ENCODE measurements at places on chromosomes 1 and 21.

DNA sequence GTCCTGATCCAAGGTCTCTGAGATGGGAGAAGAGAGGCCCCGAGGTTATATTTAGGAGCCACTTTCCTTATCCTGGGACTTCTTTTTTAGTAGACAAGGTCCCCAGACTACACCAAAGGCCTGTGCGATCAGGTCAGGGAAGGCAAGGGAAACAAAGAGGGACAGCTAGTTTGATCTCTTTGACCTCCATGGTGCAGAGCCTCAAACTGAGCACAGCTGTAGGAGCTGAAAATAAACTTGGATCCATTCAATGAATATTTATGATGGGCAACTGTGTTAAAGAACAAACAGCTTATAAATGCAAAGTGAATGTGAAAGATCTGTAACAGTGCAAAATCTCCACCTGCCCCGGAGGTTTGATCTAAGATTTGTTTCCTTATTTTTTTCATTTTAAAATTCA, 256.6 kb downstream of the DYRK1A start:
- DNase-seq: no peak

DNA sequence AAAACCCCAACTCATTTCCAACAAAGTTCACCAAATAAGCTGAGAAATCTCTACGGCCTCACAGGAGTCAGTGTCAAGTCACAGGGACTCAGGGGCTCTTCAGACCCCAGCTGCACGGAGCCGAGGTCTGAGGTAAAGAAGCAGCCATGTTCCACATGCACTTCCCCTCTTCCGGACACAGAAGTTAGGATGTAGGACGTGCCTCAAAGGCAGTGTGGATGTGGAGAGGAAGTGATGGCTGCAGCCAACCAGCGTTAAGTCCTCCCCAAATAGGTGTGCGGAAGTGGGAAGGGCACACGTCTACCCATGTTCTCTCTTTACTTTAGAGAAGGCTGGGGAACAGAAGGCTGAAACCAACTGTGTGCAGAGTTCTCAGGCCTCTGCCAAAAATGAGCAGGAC, 14.6 kb upstream of the NCF2 start:
- DNase-seq: no peak

DNA sequence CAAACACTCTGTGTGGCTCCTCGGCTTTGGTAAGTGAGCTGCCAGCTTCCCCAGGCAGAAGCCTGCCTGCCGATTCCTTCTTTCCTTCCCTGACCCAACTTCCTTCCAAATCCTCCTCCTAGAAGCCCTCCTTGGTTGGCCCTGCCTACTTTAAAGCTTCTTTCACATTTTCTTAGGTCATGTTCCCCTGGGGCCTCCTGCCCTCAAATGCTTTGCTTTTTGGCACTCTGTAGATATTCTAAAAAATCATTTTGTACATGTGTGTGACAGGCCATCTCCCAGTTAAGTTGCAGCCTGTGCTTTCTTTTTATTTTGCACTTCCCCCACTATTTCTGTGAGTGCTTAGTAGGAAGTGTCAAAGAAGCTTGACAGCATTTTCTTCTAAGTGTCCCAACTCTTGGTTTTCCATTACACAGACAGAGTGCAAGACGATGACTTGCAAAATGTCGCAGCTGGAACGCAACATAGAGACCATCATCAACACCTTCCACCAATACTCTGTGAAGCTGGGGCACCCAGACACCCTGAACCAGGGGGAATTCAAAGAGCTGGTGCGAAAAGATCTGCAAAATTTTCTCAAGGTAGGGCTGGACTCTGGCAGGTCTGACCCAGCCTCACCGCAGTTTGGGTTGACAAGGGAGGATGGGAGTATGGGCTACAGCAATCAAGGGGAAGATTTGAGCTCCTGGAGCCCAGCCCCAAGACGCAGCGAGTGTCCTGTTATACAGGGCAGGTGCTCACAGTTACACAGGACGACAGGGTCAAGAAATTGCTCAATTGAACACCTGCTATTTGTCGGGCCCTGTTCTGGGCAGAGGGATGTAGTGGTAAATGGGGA, at the start of gene S100A9:
TSS of gene S100A9 (plus strand) at position 2 of the 838 bp plus-strand sequence. CDS start at position 432, 430 bp downstream.
- DNase-seq: no peak

GRCh38 chr1:212973426-212973825, 23.1 kb downstream of the VASH2 start:
- no peak for DNase-seq

DNA sequence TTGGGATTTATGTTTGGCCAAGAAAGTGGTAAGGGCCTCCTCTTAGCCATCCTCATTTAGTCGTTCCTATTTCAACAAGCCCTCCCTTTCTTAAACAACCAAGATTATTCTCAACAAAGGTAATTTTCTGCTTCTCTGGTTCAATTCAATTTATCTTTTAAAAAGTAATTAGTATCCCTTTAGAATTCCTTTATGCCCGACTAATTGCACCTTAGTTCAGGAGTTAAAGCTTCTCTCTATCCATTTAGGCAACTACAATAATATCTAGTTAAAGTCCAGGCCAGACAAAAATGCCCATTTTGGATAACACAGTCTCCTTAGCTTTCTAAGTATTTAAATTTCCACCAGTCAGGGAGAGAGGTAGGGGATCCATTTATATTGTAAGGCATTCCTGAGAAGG, 136.7 kb upstream of the MAGI3 start:
- DNase-seq: no peak

DNA sequence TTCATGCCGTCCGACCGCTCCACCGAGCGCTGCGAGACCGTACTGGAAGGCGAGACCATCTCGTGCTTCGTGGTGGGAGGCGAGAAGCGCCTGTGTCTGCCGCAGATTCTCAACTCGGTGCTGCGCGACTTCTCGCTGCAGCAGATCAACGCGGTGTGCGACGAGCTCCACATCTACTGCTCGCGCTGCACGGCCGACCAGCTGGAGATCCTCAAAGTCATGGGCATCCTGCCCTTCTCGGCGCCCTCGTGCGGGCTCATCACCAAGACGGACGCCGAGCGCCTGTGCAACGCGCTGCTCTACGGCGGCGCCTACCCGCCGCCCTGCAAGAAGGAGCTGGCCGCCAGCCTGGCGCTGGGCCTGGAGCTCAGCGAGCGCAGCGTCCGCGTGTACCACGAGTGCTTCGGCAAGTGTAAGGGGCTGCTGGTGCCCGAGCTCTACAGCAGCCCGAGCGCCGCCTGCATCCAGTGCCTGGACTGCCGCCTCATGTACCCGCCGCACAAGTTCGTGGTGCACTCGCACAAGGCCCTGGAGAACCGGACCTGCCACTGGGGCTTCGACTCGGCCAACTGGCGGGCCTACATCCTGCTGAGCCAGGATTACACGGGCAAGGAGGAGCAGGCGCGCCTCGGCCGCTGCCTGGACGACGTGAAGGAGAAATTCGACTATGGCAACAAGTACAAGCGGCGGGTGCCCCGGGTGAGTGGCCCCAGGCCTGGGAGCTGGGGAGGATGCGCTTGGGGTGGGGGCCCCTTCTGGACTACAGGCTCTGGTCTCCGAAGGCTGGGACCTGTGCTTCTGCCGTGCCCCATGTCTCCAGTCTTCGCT, 1.1 kb downstream of the SKI start:
- peak; percentile 53 for DNase-seq

DNA sequence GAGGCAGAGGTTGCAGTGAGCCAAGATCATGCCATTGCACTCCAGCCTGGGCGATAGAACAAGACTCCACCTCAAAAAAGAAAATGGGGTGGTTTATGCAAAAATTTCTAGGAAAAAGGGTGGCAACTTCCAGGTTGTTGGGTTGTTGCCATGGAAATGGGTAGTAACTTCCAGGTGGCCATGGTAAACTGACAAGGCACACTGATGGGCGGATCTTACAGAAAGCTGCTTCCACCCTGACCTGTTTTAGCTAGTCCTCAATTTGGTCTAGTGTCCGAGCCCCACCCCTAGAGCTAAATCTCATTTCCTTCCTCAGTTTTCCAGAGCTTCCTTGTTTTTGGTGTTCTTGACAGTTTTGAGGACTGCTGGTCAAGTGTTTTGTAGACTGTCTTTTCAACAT, 13.6 kb downstream of the KLHDC7A start:
- DNase-seq: no peak

- DNase-seq: no peak
These were observed 24.9 kb downstream of the CNIH3 start for GRCh38 chr1:224641030-224641429.

- DNase-seq: peak; percentile 40
These were observed 354.0 kb upstream of the DUSP10 start for GRCh38 chr1:222095606-222096475.

DNA sequence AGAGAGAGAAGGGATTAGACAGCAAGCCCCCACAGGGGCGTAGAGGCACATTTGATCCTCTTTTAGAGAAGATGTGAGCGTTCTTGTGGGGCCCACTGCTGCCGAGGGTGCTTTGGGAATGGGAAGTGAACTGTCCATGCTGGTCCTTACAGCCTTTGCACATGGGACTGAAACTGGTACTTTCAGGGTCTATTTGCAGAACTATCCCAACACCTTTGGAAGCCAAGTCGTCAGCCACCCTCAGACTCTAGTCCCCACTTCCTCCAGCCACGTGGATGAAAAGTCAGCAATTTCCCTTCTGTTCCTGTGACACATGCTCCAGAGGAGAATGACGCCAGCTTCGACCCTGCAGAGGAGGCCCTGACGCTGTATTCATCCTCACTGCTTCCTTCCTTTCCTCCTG, 2.6 kb upstream of the RAB7B start:
- DNase-seq: no peak

- no peak for DNase-seq
These were observed 12.8 kb upstream of the GALNT2 start for GRCh38 chr1:230054092-230054749.

DNA sequence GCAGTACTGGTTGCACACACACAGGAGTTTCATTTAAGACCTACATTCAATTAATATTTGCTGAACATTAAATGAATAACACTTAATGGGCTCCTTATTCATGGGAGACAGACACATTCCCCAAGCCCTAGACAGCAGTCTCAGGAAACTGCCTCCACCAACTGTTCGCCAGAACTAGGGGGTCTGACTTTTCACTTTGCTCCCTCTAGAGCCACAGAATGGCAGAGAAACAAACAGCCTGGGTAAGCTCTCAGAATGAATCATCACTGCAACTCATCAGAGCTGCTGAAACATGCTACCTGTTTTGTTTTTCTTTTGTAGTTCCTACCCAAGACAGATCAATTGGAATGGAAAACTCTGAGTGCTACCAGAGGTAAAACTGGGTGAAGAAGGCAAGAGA, 31.7 kb downstream of the ELK4 start:
- DNase-seq: no peak

DNA sequence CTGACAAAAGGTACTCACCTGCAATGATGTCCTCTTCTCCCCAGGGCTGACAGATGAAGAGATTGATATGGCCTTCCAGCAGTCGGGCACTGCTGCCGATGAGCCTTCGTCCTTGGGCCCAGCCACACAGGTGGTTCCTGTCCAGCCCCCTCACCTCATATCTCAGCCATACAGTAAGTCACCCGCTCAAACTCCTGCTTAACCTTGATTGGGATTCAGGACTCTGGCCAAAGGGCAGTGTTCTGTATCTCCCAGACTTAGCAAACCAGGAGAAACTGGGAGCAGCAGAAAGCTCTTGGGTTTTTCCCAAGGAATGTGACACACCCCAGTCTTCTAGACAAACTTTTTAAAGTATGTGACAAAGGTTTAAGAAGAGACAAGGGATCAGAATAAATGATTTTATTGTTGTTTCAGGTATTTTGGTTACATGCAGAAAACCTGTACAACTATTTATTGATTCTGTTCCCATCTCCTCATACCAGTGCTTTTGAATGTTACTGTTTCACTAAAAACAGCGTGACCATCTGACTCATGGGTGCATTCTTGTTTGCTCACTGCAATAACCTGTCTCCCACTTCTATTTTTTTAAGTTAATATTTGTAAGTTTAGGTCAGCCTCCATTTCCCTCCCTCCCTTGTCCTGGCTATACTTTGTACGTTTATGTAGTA, 124.6 kb downstream of the PEX14 start:
- DNase-seq: no peak

- DNase-seq: no peak
These were observed 13.5 kb downstream of the STPG1 start for GRCh38 chr1:24400065-24400464.

- DNase-seq: no peak
These were observed 28.0 kb downstream of the IARS2 start for GRCh38 chr1:220121791-220122530.

GRCh38 chr1:6258675-6259074, 2.2 kb downstream of the GPR153 start:
- no peak for DNase-seq

- no peak for DNase-seq
These were observed 44.4 kb downstream of the CFHR5 start for GRCh38 chr1:197021716-197022115.

GRCh38 chr1:240020871-240021270, 70.8 kb upstream of the FMN2 start:
- DNase-seq: no peak

DNA sequence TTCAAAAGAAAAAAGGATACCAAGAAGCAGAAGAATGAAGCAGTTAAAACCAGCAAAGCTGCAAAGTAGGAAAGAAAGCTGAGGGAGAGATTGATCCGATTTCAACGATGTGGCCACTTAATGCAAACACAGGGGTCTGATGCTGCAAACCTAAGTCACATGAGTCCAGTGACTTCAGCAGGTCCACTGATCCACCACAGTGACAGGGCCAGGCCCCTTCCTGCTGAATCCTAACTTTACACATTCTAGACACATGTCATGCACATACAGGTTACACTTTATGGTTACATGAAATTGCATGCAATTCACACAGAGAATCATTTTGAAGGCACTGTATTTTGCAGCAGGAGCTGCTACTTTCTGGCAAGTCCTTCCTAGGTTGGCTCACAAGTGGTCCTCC, 59.0 kb upstream of the LBR start:
- no peak for DNase-seq

DNA sequence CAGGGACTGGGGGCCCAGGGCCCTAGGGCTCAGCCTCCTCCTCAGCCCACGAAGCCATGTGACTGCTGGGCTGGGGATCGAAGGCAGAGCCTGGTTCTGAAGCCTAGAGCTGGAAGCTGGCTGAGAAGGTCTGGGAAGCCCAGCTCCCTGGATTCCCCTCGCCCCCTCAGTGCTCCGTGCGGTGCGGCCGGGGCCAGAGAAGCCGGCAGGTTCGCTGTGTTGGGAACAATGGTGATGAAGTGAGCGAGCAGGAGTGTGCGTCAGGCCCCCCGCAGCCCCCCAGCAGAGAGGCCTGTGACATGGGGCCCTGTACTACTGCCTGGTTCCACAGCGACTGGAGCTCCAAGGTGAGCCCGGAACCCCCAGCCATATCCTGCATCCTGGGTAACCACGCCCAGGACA, 9.1 kb downstream of the ADAMTSL4 start:
- DNase-seq: no peak

DNA sequence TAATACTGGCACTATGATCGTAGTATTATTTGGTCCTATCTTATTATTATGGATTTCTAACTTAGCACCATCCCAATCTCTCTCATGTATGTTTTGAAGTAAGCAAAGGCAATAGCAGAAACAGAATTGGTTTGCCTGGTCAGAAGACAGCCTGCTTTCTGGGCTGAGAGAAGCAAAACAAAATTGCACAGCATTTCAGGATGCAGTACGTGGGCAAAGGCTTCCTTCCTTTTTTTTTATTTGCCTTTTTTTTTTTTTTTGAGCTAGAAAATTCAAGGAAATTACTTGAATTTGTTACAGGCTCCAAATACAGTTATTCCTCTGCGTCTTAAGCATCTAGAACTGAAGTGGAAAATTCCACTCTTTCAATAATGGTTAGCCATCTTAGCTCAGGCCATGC, 8.8 kb downstream of the CDA start:
- no peak for DNase-seq

Measured in nephron progenitor cell (in vitro differentiated cells).